ENCODE measurements at places on chromosomes 5 and 9.
A peak's percentile ranks its signal among the peaks of the same experiment; 100 is the strongest.

- no peak for DNase-seq
Observed at GRCh38 chr5:154834053-154834452, 16.4 kb downstream of the FAXDC2 start.

GRCh38 chr5:127111112-127111511, 37.8 kb upstream of the C5orf63 start:
- DNase-seq = peak; percentile 21

DNA sequence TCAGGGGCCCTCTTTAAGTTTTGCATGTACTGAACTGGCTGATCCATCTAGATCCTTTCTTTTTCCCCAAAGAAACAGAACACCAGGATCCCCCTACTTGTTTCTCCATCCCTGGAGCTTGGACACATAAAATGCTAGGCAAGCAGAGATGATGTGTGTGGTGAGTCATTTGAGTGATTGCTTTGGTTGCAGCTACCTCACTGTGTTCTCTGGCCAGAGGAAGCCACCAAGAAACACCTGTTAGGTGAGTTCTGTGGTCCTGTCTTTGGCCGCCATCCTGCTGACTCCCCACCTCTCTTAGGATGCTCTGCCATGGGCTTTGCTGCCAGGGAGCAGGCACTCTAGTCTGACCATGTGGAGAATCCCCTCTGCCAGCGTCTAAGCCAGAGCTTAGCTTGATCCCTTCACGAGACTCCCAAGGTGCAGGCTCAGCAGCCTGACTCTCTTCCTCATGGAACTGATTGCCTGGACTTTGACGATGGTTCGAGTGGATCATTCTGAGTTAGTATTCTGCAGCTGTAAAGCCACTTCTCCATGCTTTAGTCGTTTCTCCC, 27.3 kb upstream of the DENND1A start:
- DNase-seq = no peak

GRCh38 chr5:147509710-147510651, at the start of gene DPYSL3:
DPYSL3 (minus strand) TSS chr5:147510068; CDS start chr5:147509858, 210 bp downstream.
- no peak for DNase-seq

- DNase-seq = no peak
Observed at GRCh38 chr9:120405134-120405533, 174.8 kb downstream of the CDK5RAP2 start.

- DNase-seq = no peak
Observed at GRCh38 chr5:135446206-135446605, 942 bp downstream of the DCANP1 start.

- DNase-seq = no peak
Observed at GRCh38 chr9:106862821-106863720, at the start of gene ZNF462. ZNF462 (plus strand) TSS chr9:106863166; CDS start chr9:106923384, 60,218 bp downstream.

GRCh38 chr5:523441-524222, 617 bp downstream of the SLC9A3 start:
- no peak for DNase-seq

GRCh38 chr5:141261238-141261546, 16.0 kb downstream of the PCDHB15 start:
- no peak for DNase-seq

DNA sequence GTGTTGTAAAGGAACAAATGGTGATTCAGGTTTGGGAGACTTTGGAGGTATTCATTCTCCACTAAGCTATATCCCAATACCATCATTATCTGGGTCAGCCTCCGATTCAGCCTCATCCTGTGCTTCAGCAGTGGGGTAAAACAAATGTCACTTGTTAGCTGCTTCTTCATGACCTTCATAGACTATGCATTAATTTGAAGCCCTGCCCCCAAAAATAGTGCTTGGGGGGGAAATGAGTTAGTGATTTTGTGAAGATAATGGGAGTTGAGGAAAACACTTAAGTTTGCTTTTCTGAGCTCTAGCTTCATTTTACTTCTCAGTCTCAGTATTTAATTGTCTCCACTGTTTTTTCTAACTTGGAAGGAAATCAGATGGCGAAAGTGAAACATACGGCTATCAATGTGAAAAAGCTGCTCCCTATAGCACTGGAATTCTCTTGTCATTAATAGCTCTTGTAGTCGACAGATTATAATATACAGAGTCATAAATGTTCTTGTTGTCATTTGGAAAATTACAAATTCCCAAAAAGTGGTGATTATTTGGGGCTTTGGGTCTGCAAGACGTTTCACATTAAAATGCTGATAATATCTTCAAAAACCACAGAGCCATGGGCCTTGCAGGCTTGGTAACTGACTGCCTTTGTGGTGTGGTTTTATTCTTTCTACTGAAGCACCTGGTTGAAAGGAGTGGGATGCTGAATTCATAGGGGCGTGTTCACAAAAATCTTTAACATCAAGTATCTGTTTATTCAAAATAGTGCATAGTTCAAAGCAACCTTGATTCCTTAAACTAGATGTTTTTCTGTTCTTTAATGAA, 40.0 kb downstream of the PIK3R1 start:
- no peak for DNase-seq

GRCh38 chr5:59276325-59276675, 617.2 kb downstream of the PDE4D start:
- no peak for DNase-seq

DNA sequence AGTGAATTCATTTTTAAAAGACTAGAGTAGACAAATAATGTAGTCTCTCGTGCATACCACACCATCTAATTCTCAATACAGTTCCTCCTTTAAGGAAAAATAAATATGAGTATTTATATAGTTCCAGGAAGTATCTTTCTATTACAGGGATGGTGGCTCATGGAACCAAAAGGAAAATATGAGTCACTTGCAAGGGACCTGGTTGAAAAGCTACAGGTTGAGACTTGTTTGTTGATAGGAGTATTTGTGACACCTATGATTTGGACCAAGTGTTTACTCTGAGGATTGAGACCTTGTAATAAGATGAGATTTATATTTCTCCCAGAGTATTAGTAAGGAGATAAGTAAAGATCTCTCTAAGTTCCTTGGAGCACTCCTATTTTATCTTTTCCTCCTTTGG, 67.4 kb downstream of the CDO1 start:
- DNase-seq = no peak
